ENCODE measurements at places on chromosomes 2 and 18. TPM values are rescaled to one million over a fixed set of nuclear protein-coding genes. Genes with fewer than 3 reads are reported as not detected.

TRPM8 gene
- total RNA-seq, result not detected

SF3B6 gene
- total RNA-seq, result 108 TPM

SPP2 gene
- total RNA-seq, result not detected

NAT8 gene
- not detected for total RNA-seq

ATG9A gene
- total RNA-seq, result 36.8 TPM

ASXL3 gene
- total RNA-seq, result under 0.01 TPM

MYL1 gene
- not detected for total RNA-seq

CCDC178 gene
- 1.4 TPM for total RNA-seq

CCL20 gene
- total RNA-seq, result 0.49 TPM

RND3 gene
- 104 TPM for total RNA-seq

HK2 gene
- total RNA-seq, result 3.2 TPM

CRYBA2 gene
- not detected for total RNA-seq

CDH19 gene
- total RNA-seq, result 0.06 TPM

SGO2 gene
- 5.5 TPM for total RNA-seq

ELAC1 gene
- total RNA-seq, result 4.7 TPM
